ENCODE measurements at places on chromosomes 1 and 21.

GRCh38 chr1:70459496-70460225 lies 48.6 kb downstream of the CTH start:
- DNase-seq: no peak

DNA sequence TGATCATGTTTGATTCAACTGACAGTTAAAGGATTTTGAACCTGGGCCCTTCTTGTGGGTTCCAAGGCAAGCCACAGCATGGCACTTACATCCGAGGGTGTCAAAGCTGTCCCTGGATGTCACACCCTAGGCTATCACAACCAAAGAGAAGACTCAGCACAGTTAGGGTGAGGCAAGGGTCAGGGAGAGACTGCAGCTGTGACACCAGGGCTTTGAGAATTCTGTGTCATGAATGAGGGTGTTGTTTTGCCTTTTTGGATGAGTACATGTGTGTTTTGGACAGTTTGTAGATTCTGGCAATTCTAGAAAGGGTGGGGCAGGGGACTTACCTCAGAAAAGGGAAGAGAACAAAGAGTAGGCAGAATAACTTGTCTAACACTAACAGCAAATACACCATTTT lies 37.8 kb upstream of the ZNF326 start:
- DNase-seq: no peak

DNA sequence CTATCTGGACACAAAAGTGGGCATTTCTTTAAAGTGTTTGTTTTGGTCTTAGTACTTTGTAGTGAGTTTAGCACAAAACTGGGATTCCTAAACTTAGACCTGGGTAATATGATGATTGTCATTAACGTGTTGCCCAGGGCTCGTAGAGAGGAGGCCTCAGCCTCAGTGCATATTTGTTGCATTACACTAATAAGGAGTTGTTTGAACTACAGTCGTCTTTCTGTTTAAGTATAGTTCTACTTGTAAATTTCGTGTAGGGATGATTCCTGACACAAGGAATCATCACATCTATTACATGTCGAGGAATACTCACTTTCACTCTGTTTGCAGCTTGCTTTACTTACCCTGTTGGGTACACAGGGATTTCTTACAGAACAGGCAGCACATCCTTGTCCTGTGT lies 85.0 kb downstream of the PRDM2 start:
- no peak for DNase-seq

GRCh38 chr21:30962013-30962412 lies 76.3 kb downstream of the KRTAP19-8 start:
- DNase-seq: no peak

DNA sequence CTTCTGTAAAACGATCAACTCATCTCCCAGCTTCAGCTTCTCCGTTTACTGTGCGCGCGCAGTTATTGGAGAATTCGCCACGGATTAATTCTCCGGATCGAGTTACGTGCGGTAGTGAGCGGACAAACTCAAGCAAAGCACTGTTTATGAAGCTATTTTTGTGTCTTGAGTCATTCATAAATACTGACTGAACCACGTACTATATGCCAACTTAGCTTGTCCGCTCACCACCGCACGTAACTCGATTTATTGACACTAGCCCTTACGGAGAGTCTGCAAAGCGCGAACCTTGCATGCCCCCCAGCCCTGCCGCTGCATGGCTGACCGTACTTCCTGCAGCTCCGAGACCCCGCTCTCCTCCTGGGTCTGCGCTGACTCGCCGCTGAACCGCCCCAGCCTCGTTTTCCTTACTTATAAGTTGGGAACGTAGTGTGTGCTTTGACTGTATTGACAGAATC lies 773 bp downstream of the CHD1L start:
- DNase-seq: no peak

DNA sequence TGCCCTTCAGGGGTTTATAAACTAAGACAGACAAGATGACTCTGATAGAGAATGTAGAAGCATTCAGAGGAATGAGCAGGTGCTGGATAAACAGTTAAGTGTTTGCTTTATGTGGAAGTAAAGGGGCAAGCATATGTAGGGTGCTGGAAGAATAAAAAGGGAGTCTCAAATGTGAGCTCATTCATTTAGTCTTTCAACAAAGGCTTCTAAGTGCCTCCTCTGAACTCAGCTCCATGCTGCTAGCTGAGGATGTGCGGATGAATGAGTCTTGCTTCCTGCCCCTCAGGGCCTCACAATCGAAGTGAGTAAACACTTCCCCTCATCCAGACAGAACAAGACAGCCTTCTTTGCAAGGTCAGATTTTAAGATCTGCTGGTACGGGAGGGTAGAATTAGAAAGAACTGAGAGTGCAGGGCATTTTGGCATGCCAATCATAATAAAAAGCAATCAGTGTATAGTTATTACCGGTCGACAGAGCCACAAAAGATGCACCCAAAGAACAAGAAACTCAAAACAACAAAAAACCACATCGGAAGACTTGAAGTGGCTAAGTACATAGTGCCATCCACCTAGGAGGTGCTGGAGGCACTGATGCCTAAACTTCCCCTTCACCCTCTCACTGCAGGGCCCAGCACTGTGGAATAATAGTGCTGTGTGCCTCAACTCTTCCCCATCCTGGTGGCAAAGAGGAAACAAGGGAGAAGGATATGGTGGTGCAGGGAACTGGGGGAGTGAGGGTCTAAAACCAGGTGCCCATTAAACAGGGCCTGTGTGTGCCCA lies 69.8 kb downstream of the TNR start:
- DNase-seq: no peak

- no peak for DNase-seq
Observed at GRCh38 chr21:35350965-35351364, 301.9 kb upstream of the RUNX1 start.

DNA sequence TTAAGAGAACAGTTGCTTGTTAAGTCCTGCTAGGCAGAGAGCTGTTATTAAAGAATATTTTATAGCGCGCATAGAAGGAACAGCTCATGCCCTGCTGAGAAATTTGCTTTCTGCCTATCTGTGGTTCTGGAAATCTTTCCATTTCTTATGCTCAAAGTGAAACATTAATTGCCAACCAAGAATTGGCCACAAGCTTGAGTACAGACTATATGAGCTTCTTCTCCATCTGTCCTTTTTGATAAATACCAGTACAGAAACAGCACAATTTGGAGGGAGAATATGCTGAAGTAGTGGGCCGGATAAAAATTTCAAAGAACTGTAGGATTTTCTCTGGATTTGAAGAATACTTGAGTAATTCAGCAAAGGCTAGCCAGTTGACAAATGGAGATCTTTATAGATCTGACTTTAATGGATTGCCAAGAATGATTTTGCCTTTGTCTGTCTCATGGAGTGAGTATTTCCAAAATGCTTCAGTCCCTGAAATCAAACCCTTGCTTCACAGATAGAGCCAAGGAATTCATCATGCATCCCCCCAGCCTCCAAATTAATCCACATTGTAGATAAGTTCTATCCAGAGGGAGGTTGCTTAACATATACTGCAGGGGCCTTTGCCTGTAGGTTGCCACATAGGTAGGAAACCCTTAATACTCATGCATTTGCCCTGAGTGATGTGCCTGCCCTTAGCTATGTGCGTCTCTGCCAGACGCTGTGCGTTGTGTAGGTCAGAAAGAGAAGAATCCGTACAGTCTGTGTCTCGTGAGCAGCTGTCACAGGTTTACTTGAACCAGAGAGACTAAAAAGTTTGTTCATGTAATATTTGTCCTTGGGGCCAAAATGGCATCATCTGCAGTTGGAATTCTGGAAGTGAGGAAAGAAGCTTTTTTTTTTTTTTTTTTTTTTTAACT lies 44.2 kb downstream of the SMYD2 start:
- DNase-seq: no peak

DNA sequence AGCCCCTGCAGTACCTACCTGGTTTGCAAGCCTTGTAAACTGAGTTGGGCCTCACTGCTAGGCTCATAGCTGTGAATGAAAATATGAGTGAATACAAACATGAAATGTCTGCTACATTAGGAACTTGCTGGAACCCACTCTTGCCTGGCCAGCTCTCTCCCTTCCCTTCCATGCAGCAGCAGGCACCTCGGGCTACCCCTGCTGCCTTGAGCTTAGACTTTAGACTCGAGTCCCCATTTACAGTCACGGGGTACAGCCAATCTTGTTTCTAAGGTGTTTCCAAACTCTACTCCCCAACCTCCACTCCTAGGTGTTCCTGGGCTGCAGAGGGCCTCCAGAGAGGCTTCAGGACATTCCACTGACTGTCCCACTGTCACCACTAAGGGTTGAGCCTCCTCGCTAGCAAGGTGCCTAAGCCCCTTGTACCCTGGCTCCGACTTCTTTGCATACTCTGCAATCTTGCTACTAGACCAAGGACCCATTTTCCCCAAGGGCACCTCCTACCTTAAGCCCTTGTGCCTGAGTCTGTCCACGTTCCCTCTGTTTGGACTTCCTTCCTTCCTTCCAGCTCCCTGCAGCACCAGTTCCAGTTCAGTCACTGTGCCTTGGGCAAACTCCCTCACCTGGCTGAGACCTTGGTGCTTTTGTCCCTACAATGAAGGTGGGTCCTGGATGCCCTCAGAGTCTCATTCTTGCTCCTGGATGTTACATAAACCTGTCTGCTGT lies 36.9 kb downstream of the CDK18 start:
- no peak for DNase-seq

- DNase-seq: no peak
Observed at GRCh38 chr1:89631816-89632656, 884 bp upstream of the LRRC8C start.

- no peak for DNase-seq
Observed at GRCh38 chr1:30668024-30668423, 55.4 kb downstream of the MATN1 start.
